ENCODE measurements at places on chromosomes 4 and X.

- no peak for DNase-seq
Observed at GRCh38 chr4:5970381-5971077, 47.7 kb downstream of the C4orf50 start.

GRCh38 chrX:123405231-123405630 lies 221.2 kb downstream of the GRIA3 start:
- no peak for DNase-seq

- DNase-seq, result peak; percentile 97
Observed at GRCh38 chr4:47463235-47463956, at the start of gene COMMD8. COMMD8 (minus strand) TSS chr4:47463702; CDS start chr4:47463651, 51 bp downstream.

DNA sequence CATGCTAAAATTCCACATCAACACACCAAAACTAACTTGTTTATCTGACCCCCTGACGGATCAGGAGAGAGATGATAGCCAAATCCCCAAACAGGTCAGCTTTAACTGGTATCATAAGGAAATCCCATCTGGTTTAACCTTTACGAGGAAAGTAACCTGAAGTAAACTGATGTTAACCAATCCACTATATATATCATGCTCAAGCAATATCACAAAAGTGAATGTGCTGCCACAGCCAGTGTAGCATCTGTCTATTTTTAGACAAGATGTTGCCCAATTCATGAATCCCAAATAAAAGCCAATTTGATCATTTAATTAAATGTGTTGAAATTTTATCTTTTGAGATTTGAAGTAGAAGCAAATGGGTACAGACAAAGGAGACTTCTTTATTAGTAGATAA lies 44.5 kb downstream of the EGF start:
- no peak for DNase-seq

GRCh38 chr4:123921339-123921738 lies 524.7 kb downstream of the SPRY1 start:
- DNase-seq, result no peak

DNA sequence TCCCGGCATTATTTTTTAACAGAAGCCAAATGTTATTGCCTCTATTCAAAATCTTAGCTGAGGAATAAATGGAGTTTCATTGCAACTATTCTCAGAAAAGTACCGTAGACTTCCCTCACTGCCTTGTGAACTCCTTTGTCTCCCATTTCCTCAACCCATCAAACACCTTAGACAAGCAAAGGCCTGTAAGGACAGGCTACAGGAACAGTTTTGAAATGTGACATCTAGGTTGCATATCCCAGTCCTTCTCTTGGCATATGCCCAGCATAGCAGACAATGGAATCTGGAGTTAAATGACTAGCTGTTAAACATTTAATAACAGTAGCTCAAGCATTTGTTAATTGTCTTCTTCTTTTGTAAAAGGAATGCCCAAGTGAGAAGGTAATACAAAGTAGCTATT lies 1371.7 kb downstream of the STIM2 start:
- no peak for DNase-seq

GRCh38 chr4:118034053-118034785 lies at the start of gene NDST3:
NDST3 (plus strand) TSS chr4:118034486; CDS start chr4:118053911, 19,425 bp downstream.
- no peak for DNase-seq
